ENCODE measurements at places on chromosomes 1 and 21.

- H3K27me3 ChIP-seq, result no peaks in the 10 kb centered on the region
- H3K36me3 ChIP-seq, result peaks cover 16% of the 10 kb centered on the region
- ATAC-seq, result no peak
- no peak overlapping the region for H3K27ac ChIP-seq
- H3K4me1 ChIP-seq, result peaks cover 8% of the 10 kb centered on the region
Observed at GRCh38 chr1:184875218-184875617, 99.1 kb downstream of the NIBAN1 start.

GRCh38 chr1:12553963-12554362 is 64.0 kb downstream of the DHRS3 start:
- H3K27me3 ChIP-seq, result peaks cover 44% of the 10 kb centered on the region
- no peak overlapping the region for H3K4me3 ChIP-seq
- ATAC-seq, result no peak
- no peaks in the 10 kb centered on the region for H3K36me3 ChIP-seq
- H3K4me1 ChIP-seq, result no peaks in the 10 kb centered on the region

DNA sequence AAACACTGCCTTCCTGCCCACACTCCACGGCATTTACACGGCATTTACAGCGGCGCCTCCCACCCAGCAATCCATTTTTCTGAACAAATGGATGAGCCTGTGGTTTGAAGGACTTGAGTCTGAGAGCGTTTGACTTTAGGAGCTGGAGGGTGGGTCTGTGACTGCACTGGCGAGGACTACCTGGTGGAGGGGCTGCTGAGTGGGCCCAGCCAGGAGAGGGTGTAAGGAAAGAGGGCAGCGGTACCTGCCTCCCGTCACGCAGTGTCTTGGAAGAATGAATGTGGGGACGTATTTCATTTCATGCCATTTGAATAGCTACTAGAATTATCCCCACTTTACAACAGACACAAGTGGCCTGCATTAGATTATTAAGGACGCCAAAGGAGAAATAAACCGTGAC is 62.9 kb downstream of the B3GALT5 start:
- H3K27ac ChIP-seq, result no peak overlapping the region
- peaks cover 26% of the 10 kb centered on the region for H3K27me3 ChIP-seq
- no peak overlapping the region for H3K4me3 ChIP-seq
- no peak for ATAC-seq
- H3K36me3 ChIP-seq, result no peaks in the 10 kb centered on the region
- no peaks in the 10 kb centered on the region for H3K4me1 ChIP-seq

GRCh38 chr1:8858112-8858668 is 20.3 kb downstream of the ENO1 start:
- H3K27ac ChIP-seq, result peak overlapping the region; percentile 22
- ATAC-seq, result no peak

DNA sequence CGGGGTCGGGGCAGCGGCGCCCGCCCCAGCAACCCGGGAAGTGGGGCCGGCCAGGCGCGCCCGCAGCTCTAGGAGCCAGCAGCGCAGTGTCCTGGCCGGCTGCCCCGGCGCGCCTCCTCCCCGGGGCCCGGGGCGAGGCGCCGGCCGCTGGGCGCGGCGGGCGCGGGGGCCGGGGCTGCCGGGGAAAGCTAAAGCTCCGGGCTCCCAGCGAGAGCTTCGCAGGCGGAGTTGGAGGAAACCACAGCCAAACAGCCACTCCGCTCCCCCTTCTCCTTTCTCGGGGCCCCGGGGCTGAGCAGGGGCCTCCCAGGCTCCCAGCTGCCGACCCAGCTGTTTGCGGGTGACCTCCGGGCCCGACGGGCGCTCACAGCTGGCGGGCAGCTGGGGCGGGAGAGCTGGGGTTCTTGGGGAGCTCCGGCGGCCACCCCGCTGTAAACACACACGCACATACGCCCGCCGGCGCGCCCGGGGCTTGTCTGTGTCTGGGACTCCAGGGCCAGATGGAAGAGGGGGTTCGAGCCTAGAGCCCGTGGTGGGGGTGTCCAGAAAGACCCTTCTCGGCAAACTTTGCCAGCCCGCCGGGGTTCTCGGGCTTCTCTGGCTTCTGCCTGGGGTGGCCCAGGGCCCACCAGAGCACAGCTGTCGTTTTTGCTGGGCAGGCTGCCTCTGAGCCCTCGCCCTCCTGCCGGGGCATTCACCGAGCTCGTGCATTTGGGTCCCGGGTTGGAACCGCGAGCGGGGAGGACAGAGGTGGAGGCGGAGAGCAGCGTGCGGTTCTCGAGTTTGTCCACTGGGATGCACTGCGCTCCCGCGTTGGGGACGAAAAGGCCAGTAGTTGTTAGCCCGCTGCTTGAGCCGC is 1.5 kb downstream of the AJAP1 start:
- H3K36me3 ChIP-seq, result no peaks in the 10 kb centered on the region
- no peak overlapping the region for H3K4me3 ChIP-seq
- H3K27ac ChIP-seq, result no peak overlapping the region
- no peak for ATAC-seq

DNA sequence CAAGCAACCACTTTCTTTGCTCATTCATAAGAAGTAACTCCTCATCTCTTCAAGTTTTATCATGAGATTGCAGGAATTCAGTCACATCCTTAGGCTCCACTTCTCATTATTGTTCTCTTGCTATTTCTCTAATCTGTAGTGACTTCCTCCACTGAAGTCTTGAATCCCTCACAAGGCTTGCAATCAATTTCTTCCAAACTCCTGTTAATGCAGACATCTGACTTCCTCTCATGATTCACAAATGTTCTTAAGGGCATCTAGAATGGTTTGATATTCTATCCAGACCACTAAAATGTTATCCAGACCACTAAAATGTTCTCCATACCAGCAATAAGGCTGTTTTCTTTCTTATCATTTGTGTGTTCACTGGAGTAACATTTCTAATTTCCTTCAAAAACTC is 528.1 kb downstream of the DPYD start:
- ATAC-seq, result no peak
- H3K4me3 ChIP-seq, result no peak overlapping the region
- H3K36me3 ChIP-seq, result no peaks in the 10 kb centered on the region
- H3K27me3 ChIP-seq, result no peaks in the 10 kb centered on the region

- no peak overlapping the region for H3K4me3 ChIP-seq
- H3K36me3 ChIP-seq, result peaks cover 39% of the 10 kb centered on the region
- ATAC-seq, result no peak
- no peak overlapping the region for H3K27ac ChIP-seq
Observed at GRCh38 chr1:180402001-180402400, 100.4 kb downstream of the ACBD6 start.

- no peaks in the 10 kb centered on the region for H3K27me3 ChIP-seq
- H3K4me1 ChIP-seq, result no peaks in the 10 kb centered on the region
- H3K27ac ChIP-seq, result no peak overlapping the region
- ATAC-seq, result no peak
Observed at GRCh38 chr21:18550361-18550760, 146.8 kb upstream of the TMPRSS15 start.

- ATAC-seq, result no peak
- peaks cover 17% of the 10 kb centered on the region for H3K36me3 ChIP-seq
- no peak overlapping the region for H3K27ac ChIP-seq
Observed at GRCh38 chr21:34595457-34595856, 19.5 kb downstream of the RCAN1 start.

- H3K4me3 ChIP-seq, result no peak overlapping the region
- H3K27ac ChIP-seq, result peak overlapping the region; percentile 57
- peaks cover 50% of the 10 kb centered on the region for H3K4me1 ChIP-seq
- no peak for ATAC-seq
- no peaks in the 10 kb centered on the region for H3K27me3 ChIP-seq
- H3K36me3 ChIP-seq, result no peaks in the 10 kb centered on the region
Observed at GRCh38 chr21:33397717-33398116, 5.5 kb upstream of the IFNGR2 start.

GRCh38 chr1:19752083-19752696 is 47.5 kb downstream of the TMCO4 start:
- H3K4me3 ChIP-seq, result no peak overlapping the region
- no peak for ATAC-seq
- H3K4me1 ChIP-seq, result no peaks in the 10 kb centered on the region
- peaks cover 60% of the 10 kb centered on the region for H3K36me3 ChIP-seq

GRCh38 chr1:63126104-63126503 is 196.3 kb upstream of the FOXD3 start:
- no peaks in the 10 kb centered on the region for H3K36me3 ChIP-seq
- H3K27me3 ChIP-seq, result peaks cover 9% of the 10 kb centered on the region
- H3K4me1 ChIP-seq, result peaks cover 6% of the 10 kb centered on the region

- H3K36me3 ChIP-seq, result no peaks in the 10 kb centered on the region
- H3K27me3 ChIP-seq, result no peaks in the 10 kb centered on the region
- no peak overlapping the region for H3K27ac ChIP-seq
- ATAC-seq, result no peak
Observed at GRCh38 chr1:59128239-59128736, 168.6 kb upstream of the FGGY start.

- ATAC-seq, result no peak
- H3K4me3 ChIP-seq, result no peak overlapping the region
- no peaks in the 10 kb centered on the region for H3K36me3 ChIP-seq
- no peaks in the 10 kb centered on the region for H3K27me3 ChIP-seq
Observed at GRCh38 chr1:70517444-70517843, 106.4 kb downstream of the CTH start.

DNA sequence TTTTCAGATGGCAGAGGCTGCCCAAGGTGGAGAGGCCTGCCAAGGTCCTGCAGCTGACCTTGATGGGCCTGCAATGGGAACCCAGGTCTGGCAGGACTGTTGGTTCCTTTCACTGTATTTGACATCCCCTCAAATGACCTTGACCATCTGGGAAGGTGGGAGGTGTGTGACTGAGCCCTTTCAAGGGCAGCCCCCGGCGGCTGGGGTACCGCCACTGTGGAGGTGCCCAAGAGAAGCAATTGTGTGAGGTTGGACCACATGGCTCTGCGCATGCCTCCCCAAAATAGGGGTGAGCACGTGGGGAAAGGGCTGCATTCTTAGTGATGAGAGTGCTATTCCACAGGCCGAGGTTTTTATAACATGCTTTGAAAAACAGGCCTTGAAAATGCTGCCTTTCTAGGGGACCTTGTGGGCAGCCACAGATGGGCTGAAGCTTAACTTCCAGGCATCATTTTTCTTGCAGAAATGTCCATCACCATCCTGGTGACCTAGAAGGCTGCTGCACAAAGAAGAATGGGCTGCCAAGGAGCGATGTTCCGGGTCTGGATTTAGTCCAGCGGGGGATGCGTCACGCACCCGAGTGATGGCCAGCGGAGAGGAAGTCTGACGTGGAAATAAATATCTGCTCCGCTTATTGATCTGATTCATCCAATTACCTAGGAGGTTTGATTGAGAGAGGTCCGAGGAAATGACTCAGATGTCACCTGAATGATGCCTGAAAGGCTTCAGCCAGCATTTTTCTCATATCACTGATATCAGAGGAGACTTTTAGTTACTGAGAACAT is 16.5 kb upstream of the UTS2 start:
- ATAC-seq, result no peak
- H3K4me3 ChIP-seq, result no peak overlapping the region
- no peak overlapping the region for H3K27ac ChIP-seq
- no peaks in the 10 kb centered on the region for H3K4me1 ChIP-seq
- peaks cover 68% of the 10 kb centered on the region for H3K27me3 ChIP-seq

GRCh38 chr1:53568540-53568939 is 109.3 kb downstream of the DMRTB1 start:
- ATAC-seq, result no peak
- H3K36me3 ChIP-seq, result no peaks in the 10 kb centered on the region
- no peaks in the 10 kb centered on the region for H3K4me1 ChIP-seq
- H3K27me3 ChIP-seq, result peaks cover 39% of the 10 kb centered on the region

GRCh38 chr1:15088281-15088971 is 65.1 kb upstream of the TMEM51 start:
- no peaks in the 10 kb centered on the region for H3K36me3 ChIP-seq
- no peak overlapping the region for H3K4me3 ChIP-seq
- no peak for ATAC-seq
- H3K27ac ChIP-seq, result no peak overlapping the region
- no peaks in the 10 kb centered on the region for H3K27me3 ChIP-seq

GRCh38 chr1:193456811-193457280 is 270.4 kb upstream of the B3GALT2 start:
- no peak overlapping the region for H3K27ac ChIP-seq
- H3K27me3 ChIP-seq, result no peaks in the 10 kb centered on the region
- no peaks in the 10 kb centered on the region for H3K36me3 ChIP-seq
- H3K4me3 ChIP-seq, result no peak overlapping the region

DNA sequence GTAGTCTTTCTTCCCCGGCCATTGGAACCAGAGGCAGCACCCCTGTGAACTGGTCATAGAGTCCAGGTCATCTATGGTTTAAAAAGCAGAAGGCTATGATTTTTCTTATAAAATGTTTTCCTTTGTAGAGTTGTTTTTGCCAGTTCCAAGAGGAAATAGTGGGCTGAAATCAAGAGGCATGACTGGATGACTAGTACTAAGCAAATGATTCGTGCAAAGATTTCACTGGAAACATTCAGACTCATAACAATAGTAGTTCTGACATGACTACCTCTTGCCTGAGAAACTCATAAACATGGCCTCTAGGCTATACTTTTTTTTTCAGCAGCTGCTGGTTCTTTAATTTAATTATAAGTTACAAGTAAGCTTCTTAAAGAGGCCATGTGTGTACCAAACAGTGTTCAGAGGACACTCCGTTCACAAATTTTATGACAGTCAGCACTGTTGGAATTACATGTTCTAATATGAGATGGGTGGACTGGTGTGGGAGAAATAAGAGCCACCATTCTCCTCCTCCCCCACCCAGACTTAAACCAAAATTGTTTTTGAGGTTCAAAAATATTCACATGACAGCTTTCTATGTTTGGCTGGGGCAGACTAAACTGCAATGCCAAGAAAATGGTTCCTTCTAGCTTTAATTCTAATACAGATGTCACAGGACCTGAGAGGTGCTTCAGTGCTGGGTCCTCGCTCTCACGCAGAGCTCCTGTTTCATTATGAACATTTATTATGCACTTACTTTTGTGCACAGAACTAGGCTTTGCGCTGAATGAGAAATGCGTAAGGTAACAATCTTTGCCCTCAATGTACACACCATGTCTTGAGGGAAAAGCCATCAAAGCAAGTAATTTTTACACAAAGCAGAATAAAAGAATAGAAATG is 147.5 kb downstream of the ZC3H11B start:
- H3K36me3 ChIP-seq, result no peaks in the 10 kb centered on the region
- ATAC-seq, result peak; percentile 80
- H3K27ac ChIP-seq, result peak overlapping the region; percentile 29
- peak overlapping the region; percentile 9 for H3K4me3 ChIP-seq
- peaks cover 6% of the 10 kb centered on the region for H3K27me3 ChIP-seq

GRCh38 chr1:115839029-115839678 is 1.8 kb downstream of the NHLH2 start:
- H3K4me1 ChIP-seq, result peaks cover 15% of the 10 kb centered on the region
- H3K27me3 ChIP-seq, result peaks cover 60% of the 10 kb centered on the region
- H3K4me3 ChIP-seq, result peak overlapping the region; percentile 76
- H3K36me3 ChIP-seq, result no peaks in the 10 kb centered on the region
- no peak overlapping the region for H3K27ac ChIP-seq
